ENCODE measurements at places on chromosomes 4 and X. TPM values are rescaled to one million over a fixed set of nuclear protein-coding genes. Genes with fewer than 3 reads are reported as not detected.
A peak's percentile ranks its signal among the peaks of the same experiment; 100 is the strongest.

GRCh38 chr4:38109370-38109769 is 149.2 kb downstream of the PTTG2 start:
- DNase-seq = no peak

Gene SMIM10L2A
- 6.8 TPM for total RNA-seq

- no peak for DNase-seq
These were observed 1.1 kb upstream of the CHST7 start for GRCh38 chrX:46572340-46572936.

Gene CYSLTR1
- 2.6 TPM for total RNA-seq

GRCh38 chrX:132631579-132632232 is 142.9 kb upstream of the MBNL3 start:
- DNase-seq = peak; percentile 1

Gene ARX
- total RNA-seq = not detected

DNA sequence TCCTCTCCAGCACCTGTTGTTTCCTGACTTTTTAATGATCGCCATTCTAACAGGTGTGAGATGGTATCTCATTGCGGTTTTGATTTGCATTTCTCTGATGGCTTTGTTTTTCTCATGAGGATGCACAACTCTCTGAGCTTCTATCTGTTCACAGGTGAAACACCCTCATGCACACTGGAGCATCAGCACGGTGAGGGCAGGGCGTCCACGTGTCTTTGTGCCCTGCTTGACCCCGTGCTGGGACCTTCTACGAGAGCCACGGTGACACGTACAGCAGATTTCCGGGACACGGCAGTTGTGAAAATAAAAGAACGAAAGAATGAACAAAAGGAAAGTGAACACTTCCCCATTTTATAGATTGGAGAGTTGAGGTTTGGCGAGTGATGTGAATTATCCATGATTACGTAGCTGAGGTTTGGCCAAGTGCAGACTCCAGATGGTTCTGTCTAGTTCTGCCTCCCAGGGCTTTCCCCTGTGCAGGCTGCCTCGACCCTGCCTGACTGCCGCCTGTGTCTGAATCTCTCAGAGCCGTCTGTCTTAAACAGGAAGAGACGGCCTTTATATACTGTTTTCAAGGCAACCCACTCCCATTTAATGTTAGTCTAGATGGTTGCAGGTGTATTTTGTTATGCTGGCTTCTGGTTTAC is 67.8 kb upstream of the SORBS2 start:
- no peak for DNase-seq

Gene IBSP
- 0.27 TPM for total RNA-seq

Gene HTRA3
- total RNA-seq = 2.4 TPM

DNA sequence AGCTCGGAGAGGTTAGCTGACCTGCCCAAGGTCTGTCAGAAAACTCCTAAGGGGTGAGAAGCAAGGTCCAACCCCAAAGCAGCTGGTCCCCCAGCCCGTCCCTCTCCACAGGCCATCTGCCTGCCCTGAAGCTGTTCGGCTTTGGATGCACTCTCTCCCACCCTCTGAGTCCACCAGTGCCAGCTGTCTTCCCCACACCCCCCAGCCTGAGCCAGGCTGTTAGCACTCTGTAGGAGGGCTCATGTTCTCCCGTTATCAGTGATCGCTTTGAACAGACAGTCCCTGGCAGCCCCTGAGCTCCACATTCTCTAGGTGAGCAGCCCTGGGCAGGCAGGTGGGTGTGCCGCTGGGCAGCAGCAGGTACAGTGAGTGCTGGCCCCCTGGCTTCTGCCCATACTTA is 16.0 kb downstream of the ZNF185 start:
- DNase-seq = no peak

Gene TBX22
- 0.18 TPM for total RNA-seq

GRCh38 chr4:186936496-186937375 is 213.1 kb upstream of the FAT1 start:
- no peak for DNase-seq

- DNase-seq = no peak
These were observed 1649.8 kb upstream of the PCDH10 start for GRCh38 chr4:131499141-131499873.

GRCh38 chrX:45888518-45888917 is 656.7 kb downstream of the ZNF674 start:
- DNase-seq = no peak

Gene IL13RA1
- total RNA-seq = 6.7 TPM

Gene PHOX2B
- 0.18 TPM for total RNA-seq

- DNase-seq = no peak
These were observed 95.5 kb upstream of the PPP2R3B start for GRCh38 chrX:482192-482701.

Gene BEND2
- not detected for total RNA-seq

DNA sequence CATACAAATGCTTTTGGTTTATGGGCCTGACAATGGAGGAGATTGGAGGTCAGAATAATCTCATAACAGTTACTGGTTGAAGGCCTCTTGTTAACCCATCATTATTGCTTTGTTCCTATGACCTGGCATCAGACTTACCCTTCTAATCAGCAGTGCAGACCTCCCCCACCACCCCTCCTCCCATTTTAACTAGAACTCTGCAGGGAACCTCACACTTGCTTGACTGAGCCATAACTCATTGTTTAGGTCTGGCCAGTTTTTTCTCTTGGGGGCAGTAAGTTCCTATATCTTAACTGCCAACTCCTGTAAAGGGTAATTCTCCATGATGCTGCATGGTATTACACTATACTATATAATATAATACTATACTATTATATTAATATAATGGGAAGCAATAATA is 609.3 kb downstream of the IL1RAPL1 start:
- DNase-seq = no peak

DNA sequence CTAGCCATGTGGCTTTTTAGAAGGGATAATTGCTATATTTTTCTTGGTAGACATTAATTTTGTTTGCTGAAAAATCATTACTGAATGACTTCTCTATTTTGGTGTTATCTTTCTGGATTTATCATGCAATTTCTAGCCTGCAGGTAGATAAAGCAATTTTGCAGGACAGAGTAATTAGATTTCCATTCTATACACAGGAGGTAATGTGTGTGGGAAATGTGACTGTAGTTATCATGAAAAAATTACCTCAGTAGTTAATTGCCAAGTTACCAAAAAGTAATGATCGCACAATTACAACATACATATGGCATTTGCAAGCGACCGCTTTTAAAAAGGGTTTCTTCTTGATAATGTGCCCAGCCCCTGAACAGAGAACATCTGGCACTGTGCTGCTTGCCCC is 66.1 kb downstream of the KIT start:
- no peak for DNase-seq

Gene CXCL3
- 0.54 TPM for total RNA-seq

Gene TCEAL2
- 16.1 TPM for total RNA-seq

Gene FAAH2
- 1.5 TPM for total RNA-seq

GRCh38 chr4:14452764-14453163 is 549.5 kb upstream of the CPEB2 start:
- no peak for DNase-seq

Gene CPE
- total RNA-seq = 380 TPM

- no peak for DNase-seq
These were observed 43.1 kb upstream of the UCP1 start for GRCh38 chr4:140611854-140612253.

- DNase-seq = no peak
These were observed 904.2 kb downstream of the STPG2 start for GRCh38 chr4:97238956-97239666.

DNA sequence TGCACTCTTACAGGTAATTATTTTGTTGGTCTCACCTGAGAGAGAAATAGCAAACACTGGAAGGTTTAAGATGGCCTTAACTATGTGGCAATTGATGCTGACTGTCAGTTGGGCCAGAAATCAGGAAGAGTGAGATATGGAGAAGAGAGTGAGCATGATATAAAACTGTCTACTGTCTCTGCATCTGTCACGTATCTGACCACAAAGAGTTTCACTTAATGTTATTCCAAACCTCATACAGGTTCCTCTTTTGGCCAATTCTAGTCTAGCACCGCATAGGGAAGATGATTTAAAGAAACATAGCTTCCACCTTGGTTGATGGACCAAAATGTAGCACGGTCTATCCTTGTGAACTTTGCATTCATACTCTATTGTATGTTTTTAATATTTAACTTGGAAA is 381.0 kb upstream of the BOD1L1 start:
- no peak for DNase-seq

DNA sequence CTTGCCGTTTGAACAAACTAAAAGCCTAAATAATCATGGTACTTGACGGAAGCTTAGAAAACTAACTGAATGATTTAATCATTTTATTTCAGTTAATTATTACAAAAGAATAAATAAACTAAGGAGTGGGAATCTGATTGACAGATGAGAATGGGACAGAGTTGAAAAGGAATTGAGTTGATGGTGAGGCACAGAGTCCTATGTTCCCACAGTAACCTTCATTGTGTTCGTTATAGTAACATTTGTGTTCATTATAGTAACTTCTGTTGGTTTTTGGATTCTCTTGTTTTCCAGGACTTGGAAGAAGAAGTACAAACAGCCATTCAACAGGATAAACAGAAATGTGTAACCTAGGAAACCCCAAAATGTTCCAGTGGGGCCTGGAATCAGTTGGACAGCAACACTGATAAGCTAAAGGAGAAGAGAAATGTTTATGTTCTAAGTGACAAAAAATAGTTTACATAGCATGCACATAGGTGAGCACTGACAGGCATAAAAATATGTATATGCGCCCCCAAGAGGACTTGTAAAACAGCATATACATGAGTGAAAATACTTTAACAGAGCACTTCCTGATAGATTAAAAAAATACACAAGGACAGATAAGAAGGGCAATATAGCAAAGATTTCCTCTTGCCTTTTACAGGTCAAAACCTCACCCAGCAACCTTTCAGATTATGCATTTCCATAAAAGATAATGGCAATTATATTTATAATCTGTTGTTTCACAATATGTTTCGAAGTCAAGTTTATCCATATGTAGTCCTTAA is 218.6 kb upstream of the HTR2C start:
- DNase-seq = no peak

DNA sequence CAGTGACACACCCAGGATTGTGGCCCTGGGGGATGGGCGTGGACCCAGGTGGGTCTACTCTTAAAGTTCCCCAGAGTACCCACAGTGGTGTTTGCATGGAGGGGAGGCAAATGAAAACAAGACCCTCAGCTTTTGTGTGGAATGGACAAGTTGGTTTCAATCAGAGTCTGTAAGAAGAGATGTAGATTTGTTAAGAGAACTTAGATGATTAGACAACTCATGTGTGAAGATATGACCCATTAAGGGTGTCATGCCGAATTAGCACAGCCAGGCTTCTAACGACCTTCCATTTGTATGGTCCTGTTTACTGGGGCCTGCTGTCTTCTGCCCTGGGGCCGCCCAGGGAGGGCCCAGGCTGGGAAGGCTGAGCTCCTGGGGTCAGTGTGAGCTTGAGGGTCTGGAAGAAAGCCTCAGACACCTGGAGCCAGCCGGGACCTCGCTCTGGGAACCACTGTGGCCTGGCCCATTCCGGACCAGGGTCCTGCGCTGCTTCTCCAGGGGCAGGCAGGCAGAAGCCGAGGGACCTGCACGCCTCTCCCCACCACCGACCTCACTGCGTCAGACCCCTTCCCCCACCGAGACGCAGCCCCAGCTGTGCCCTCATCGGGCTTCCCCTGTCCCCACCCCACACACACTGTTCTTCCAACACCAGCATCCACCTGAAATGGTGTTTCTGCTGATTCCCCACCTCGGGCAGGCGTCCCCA is 20.4 kb downstream of the UVSSA start:
- no peak for DNase-seq

Gene LGI2
- total RNA-seq = 5.5 TPM

DNA sequence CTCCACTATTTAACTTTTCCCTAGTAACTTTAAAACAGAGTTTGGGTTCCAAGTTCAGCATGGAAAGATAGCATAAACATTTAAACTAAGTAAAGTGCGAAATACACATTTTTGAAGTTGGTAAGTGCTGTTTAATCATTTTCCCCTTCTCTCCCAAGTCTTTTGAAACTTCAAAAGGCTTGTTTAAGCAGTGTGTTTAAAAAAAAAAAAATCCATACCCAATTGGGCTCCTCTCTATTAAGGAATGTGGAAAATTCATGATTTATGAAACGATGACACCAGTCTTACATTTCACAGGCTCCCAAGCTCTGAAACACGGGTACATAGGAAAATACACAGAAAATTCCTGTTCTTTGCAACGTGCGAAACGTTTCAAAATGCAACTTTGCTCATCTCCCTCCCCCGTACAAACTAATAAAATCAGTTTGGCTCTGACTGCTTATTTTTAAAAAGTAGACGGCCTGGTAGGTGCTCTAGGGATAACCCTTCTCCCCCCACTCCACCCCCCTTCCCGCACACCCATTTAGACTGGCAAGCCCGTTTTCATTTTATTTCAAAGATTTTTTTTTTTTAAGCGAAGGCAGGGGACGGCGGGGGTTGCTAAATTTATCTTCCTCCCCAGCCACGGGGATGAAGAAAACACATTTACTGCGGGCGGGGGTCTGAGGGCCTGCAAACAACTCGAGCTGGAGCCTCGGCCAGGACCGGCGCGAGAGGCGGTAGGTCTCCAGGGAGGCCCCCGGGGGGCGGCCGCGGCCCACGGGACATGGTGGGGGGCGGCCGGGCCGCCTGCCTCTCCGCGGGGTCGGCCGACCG is 786 bp upstream of the ZFX start:
- peak; percentile 10 for DNase-seq

DNA sequence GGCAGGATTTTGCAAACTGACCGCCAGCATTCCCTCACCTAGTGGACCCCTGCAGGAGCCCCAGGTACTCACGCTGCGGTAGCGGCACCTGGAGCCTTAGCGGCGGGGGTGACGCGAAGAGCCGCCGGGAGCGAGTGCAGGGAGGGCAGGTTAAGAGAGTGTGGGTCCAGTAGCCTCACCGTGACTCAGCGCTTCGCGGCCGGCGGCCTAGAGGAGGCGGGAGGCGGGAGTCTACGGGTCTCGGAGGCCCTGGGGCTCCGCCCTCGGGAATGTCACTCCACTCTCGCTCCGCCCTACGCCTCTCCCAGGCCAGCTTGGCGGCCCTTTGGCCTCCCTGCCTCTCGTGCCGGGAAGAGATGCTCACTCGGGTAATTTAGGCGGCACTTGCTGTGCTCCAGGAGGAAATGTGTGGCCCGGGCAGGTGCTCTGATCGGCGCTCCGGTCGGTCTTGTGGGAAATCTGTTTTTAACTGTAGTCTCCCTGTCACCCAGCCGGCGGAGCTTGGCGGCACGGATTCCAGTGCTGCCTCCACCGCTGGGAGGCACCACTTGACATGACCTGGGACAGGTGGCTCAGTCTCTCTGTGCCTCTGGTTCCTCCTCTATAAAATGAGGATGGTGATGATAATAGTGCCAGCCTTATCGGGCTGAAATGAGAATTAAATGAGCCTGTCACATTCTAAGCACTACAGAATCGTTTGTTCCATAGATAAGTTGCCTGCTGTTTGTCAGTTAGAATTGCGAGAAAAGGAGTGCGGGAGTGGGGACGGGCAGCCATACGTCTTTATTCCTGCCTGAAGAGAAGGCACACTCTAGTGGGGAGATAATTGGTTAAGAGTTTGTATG is at the start of gene PIR:
Gene PIR, minus strand, starts transcription at position 216 of the 845 bp plus-strand sequence. CDS start 2,076 bp downstream, outside the sequence.
- peak; percentile 84 for DNase-seq

Gene LRCH2
- 31.0 TPM for total RNA-seq

Gene ADAMTS3
- 13.8 TPM for total RNA-seq

Gene ANOS1
- 59.7 TPM for total RNA-seq

- DNase-seq = no peak
These were observed 43.3 kb upstream of the STX18 start for GRCh38 chr4:4585012-4585670.
